A549 treated with Mapracorat at 1 μM for 4 hours (cell line): ENCODE measurements at places on chromosomes 1 and 21. TPM values are rescaled to one million over a fixed set of nuclear protein-coding genes. Genes with fewer than 3 reads are reported as not detected.

SAMSN1 gene
- not detected in 5 replicates for total RNA-seq

OR10Z1 gene
- not detected in 5 replicates for total RNA-seq

TMEM183A gene
- 42.6 to 50.8 TPM (median 47.2 TPM) in 5 replicates for total RNA-seq

MUTYH gene
- total RNA-seq, result 6.0 to 9.9 TPM (median 9.0 TPM) in 5 replicates

ARHGAP30 gene
- 0.06 to 0.14 TPM (median 0.07 TPM) in 5 replicates for total RNA-seq

MIXL1 gene
- total RNA-seq, result 0.23 TPM in 1 of 5 replicates, not detected in the others

ZNF695 gene
- 2.1 to 3.2 TPM (median 2.4 TPM) in 5 replicates for total RNA-seq

GPR37L1 gene
- 0.10 to 0.16 TPM (median 0.15 TPM) in 5 replicates for total RNA-seq
